ENCODE measurements at places on chromosomes 5 and 9. TPM values are rescaled to one million over a fixed set of nuclear protein-coding genes. Genes with fewer than 3 reads are reported as not detected.

GRCh38 chr9:111178331-111179055 lies 140.2 kb upstream of the LPAR1 start:
- no peak for DNase-seq

DNA sequence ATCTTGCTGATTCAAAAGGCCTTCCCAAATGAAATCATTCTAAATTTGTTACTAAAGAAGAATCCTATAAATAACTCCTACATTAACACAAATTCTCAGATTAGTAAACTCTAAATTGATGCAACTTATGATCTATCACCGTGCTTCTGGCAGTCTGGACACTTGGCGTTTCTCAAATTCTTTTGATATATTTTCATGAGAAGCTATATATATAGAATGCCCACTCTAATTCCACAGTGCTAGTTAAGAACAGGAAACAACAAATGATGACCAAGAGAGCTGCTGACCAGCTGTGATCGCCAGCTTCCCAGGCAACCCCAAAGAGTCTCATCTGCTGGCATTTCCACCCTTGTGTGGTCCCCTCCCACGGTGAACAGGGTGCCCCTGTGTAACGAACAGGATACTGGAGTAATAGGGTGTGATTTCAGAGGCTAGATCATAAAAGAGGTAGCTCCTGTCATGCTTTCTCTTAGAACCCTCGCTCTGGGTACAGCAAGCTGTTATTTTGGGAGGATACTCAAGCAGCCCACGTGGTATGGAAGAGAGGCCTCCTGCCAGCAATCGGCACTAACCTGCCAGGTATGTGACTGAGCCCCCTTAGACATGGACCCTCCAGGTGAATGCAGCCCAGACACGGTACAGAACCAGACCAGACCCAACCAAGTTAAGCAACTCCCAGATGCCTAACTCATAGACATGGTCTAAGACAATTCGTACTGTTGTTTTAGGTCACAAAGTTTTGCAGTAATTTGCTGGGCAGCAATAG lies 64.7 kb downstream of the CDC14B start:
- DNase-seq = no peak

The TLR4 gene
- total RNA-seq = 0.16 TPM

- no peak for DNase-seq
Measured at GRCh38 chr9:134980516-134980915, 62.8 kb upstream of the FCN1 start.

The SH2D3C gene
- total RNA-seq = 77.5 TPM

The C5orf58 gene
- total RNA-seq = not detected

The LYRM7 gene
- total RNA-seq = 17.8 TPM

DNA sequence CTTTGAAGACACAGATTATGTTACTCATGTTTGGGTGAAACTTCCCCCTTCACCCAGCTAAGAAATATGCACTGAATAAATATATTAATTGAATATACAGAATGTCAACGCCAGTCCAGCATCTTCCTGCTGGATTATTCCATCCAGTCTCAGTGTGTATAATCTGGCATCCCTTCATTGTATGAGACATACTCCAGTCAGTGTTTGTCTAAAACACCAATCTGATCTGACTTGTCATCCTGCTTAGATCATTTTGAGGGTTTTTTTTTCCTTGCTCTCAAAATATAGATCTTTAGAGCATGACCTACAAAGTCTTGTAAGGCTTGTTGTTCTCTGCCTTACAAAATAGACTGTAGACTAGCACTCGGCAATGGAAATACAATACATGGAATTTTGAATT lies 195.1 kb downstream of the SMARCA2 start:
- DNase-seq = no peak

The ATG12 gene
- total RNA-seq = 43.9 TPM

- no peak for DNase-seq
Measured at GRCh38 chr5:65867542-65868195, 58.7 kb upstream of the ERBIN start.

DNA sequence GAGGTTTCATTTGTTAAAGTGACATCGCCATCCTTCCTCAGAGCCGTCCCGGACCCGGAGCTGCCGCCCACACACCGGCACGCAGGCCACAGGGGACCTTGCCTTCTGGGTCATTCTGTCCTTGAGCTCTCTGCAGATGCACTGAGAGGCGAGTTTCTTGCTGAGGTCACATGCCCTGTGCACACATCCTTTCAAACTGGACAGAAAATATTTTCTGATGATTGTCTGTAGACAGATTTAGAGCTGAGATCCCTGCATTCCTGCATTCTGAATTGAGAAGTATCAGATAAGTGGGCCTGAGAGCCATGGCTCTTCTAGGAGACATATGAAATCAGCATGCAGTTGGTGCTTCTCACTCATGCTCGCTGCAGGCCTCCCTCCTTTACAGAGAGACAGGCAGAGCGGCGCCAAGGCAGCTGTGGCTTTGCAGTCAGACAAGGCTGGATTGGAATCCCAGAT lies 25.4 kb downstream of the BOD1 start:
- no peak for DNase-seq

The UGT3A1 gene
- not detected for total RNA-seq

DNA sequence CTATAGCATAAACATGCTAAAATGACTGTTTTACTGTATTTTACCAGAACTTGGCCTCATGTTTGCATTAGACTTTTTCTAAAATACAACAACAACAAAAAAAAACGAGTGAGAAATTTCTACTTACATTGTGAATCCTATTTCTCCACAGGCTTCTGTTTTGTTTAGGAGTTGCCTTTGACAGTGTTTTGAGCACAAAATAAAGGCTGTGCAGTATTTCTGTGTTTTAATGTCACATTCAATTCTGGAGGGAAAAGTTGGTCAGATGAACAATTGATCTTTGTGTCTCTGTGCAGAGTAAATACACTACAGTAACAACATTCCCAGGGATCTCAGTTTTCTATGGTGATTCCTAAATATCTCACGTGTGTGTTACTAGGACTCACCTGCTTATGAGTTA lies 131.1 kb downstream of the GPBP1 start:
- DNase-seq = no peak

DNA sequence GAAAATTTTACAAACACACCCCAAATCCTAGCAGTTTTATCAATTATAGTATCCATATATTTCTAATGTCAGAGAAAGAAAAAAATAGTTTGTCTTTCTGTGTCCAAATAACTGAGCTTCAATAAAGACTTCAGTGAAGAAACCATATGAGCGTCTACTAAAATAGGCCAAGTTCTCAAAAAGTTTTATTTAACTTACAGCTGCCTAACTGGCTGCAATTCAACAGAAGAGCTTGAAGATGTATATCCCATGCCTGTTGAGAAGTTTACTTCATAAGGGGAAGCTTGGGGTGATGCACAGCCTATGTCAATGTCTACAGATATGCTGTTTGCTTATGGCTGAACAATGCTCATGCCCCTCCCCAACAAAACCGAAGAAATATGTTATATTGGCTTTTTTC lies 43.7 kb upstream of the ELOVL7 start:
- DNase-seq = no peak

- DNase-seq = no peak
Measured at GRCh38 chr9:5843794-5844471, 11.0 kb upstream of the ERMP1 start.

The GKAP1 gene
- total RNA-seq = 2.4 TPM

DNA sequence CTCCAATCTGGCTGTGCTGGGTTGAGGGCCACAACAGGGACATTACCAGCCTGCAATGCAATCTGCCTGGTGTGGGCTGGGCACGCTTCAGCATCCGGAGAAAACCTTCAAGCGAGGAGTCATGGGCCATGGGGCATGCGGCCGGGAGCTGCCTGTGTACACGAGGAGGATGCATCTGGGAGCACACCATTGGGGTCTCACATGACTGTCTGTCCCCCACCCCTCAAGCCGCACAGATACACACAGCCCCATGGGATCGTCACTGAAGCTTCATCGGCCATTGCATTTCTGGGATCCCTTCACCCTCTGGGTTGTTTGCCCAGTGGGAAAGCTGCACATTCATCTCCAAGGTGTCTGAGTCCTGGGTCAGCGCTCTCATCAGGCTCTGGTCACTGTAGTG lies 9.9 kb downstream of the LCN1 start:
- DNase-seq = no peak

The MZB1 gene
- total RNA-seq = 19.9 TPM

The TEX48 gene
- total RNA-seq = 1.7 TPM

- DNase-seq = no peak
Measured at GRCh38 chr5:151541571-151541970, 49.6 kb downstream of the FAT2 start.

GRCh38 chr5:141560151-141560550 lies 58.6 kb downstream of the DIAPH1 start:
- DNase-seq = no peak

GRCh38 chr9:3401221-3401954 lies 124.4 kb downstream of the RFX3 start:
- DNase-seq = no peak

The SLC25A2 gene
- total RNA-seq = 0.84 TPM

GRCh38 chr9:94855903-94856302 lies 129.4 kb downstream of the AOPEP start:
- DNase-seq = no peak

DNA sequence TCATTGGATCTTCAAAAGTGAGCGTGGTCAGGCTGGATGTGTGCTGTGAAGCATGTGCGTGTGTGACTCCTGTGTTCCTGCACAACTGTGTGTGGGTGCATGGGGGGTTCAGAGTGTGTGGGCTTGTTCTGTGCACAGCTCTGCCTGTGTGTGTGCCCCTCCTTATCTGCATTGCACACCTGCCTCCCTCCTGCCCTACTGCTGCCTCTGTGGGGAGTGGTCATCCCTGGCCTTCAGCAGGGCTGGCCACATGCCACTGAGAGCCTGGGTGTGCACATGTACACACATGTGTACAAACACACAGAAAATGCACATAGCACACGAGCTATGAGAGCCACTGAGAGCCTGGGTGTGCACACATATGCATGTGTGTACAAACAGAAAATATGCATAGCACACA lies 92.1 kb downstream of the CACNA1B start:
- no peak for DNase-seq

DNA sequence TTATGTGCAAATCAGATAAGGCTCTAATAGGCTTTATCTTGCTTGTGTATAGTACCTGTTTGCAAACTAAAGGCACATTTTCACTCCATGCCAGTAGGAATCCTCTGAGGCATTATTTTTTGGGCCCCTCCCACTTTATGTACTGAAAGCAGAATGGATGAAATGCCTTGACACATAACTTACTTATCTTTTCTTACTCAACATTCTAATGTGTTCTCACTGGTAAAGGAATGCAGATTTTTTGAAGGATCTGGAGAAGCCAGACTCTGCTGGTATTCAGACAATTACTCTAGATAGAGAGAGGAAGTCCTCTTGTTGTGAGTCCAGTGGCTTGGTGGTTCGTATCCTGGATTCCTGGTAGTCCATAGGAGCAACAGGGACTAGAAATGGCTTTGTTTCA lies 336.7 kb downstream of the CCDC171 start:
- DNase-seq = no peak

GRCh38 chr5:125668884-125669283 lies 754.3 kb upstream of the GRAMD2B start:
- DNase-seq = no peak

GRCh38 chr5:167912941-167913665 lies 378.3 kb upstream of the WWC1 start:
- no peak for DNase-seq

The ADAMTSL1 gene
- not detected for total RNA-seq

The GFI1B gene
- total RNA-seq = not detected

DNA sequence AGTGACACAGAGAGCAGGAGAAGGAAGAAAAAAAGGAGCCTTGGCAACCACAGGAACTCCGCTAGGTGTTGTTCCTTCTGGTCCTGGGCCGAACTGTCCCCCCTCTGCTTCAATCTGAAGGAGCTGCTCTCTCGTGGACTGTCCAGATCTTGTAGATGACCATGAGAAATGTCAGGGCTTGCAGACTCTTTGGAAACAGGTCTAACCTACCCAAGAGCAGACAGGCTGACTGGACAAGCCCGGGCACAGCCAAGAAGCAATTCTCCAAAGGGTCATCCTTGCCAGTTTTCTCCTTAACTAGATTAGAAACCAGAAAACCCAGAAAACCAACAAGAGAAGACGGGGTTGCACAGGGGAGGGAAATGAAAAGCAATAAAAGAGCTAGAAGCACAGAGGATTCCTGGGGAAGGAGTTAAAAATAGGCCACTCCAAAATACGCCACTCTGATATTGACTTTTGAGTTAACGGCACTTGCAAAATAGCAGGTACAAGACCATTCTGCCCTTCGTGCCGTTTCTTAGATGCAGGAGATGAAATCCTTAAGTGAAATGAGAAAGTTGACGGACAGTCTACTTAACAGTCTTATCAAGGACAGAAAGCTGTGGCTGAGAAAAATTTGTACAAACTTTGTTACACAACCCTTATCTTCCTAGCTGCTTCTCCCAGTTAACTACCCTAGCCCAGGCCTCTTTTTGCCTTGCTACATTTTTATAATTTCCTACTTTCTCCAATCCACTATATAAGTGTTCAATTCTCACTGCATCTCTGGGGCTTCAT lies 5.8 kb downstream of the GCNT4 start:
- no peak for DNase-seq

GRCh38 chr9:124110307-124110915 lies 98.8 kb downstream of the LHX2 start:
- DNase-seq = peak; percentile 73

- DNase-seq = no peak
Measured at GRCh38 chr9:32875242-32875641, 91.9 kb downstream of the TMEM215 start.

The SNCAIP gene
- total RNA-seq = not detected

DNA sequence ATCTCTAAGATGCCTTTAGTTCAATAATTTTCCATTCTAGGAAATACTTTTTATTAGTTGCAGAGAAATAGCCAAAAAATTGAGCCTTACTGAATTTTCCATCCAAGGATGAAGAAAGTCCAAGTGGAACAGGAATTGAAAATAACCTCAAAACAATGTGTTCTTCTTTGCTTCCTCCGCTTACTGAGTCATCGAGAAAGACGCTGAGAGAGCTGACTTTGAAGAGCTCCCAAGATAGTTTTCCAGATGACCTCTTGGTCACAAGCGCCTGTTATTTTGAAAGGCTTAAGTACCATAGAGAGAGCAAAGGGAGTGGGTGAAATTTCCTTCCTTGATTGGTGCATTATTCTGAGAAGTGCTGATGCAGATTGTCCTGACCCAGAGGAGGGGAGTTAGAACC lies 253.5 kb upstream of the ATP10B start:
- no peak for DNase-seq

- no peak for DNase-seq
Measured at GRCh38 chr5:95746722-95747679, 15.9 kb downstream of the RHOBTB3 start.

DNA sequence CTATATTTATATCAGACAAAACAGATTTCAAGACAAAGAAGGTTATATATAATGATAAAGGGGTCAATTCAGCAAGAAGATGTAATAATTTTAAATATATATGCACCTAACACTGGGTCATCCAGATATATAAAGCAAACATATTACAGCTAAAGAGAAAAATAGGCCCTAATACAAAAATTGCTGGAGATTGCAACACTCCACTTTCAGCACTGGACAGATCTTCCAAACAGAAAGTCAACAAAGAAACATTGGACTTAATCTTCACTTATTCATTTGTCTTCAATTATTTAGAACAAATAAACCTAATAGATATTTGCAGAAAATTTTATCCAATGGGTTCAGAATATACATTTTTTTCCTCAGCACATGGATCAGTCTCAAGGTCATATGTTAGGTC lies 45.8 kb downstream of the MEIKIN start:
- DNase-seq = no peak

The CFAP77 gene
- total RNA-seq = not detected

- no peak for DNase-seq
Measured at GRCh38 chr5:92371889-92372235, 988.7 kb upstream of the ARRDC3 start.

- peak; percentile 48 for DNase-seq
Measured at GRCh38 chr5:107486489-107486888, 184.2 kb downstream of the EFNA5 start.

The GALNT12 gene
- 7.9 TPM for total RNA-seq
